T1000 (cell line): ENCODE measurements at places on chromosomes 2 and 18.

DNA sequence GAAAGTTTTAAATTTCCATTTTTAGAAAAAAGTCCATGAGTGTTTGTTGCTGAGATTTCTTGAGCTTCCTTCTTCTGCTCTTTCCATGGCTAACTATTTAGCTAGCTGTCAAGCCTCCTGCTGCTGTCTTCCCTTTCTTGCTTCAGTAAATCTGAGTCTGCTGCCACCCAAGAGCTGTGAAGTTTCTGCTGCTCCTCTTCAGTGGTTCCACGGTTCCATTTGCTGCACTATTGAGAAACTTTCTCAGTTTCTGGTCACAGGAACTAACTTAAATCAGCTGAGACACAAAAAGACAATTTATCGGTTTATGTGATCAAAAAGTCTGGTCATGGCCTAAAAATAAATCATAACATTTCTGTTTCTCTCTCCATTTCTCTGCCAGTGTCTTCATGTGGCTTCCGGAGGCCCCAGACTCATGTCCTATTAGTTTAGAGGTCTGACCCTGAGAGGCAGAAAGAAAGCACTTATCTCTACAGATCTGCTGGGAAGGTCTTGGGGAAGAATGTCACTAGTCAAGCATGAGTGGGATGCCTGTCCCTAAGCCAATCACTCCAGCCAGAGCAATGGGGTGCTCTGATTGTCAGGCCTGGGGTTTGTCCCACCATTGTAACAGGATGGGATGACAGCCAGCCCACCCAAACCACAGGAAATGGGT, 73.0 kb upstream of the ARL4C start:
- DNase-seq, result no peak

DNA sequence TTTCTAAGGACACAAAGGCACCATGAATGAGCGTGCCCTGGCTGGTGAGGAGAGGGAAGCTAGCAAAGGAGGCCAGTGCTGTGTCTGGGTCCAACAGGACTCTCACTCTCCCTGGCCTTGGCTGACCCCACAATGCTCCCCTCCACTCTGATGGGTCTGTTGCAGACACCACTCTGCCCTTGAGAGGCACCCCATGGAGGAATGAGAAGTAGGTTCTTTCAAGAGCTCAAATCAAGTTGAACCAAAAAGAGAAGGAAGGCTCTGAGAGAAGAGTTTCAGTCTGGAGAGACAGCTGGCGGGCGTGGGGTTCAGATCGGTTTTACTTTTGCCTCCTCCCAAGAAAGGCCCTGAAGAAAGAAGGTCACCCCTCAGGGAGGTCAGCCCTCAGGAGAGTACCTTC, 18.4 kb downstream of the TMEM247 start:
- DNase-seq, result no peak

- no peak for DNase-seq
Measured at GRCh38 chr18:13005289-13005688, 14.1 kb downstream of the CEP192 start.

GRCh38 chr2:85769236-85769982, 15.6 kb downstream of the ATOH8 start:
- no peak for DNase-seq

DNA sequence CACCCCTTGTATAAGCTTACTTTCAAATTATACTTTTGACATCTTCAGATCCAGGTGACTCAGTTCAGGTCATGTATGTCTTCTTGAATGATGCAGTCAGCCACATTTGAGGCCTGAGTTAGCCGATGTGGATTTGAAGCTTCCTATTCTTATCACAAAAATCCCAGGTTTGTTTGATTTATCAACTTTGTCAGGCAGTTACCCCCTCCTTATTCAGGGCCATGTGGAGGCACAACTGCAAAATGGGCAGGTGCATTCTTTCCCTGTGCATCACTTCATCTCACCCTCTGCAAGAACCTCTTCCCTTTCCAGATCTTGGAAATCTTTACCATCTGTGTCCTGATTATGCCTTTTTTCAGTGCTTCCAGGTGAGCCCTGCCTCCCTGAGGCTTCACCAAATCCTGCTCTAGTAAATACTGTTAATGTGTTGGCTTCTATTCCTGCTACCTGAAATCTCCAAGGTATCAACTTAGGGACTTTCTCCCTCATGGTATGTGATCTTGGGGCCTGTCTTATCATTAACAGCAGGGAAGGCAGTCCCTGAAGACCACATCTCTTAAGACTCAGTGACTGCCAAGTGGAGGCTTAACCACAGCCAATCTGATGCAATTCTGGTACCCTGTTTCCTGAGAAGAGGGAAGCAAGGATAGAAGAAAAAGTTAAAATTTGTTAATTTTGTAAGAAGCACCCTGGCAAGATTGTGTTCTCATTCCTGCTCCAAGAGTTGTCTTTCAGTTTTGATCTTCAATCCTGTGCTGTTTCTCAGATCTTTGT, 9.4 kb upstream of the ARHGAP28 start:
- DNase-seq, result no peak

- no peak for DNase-seq
Measured at GRCh38 chr2:143893371-143893770, 626.5 kb downstream of the ZEB2 start.

GRCh38 chr2:122980671-122981070, 1044.4 kb upstream of the CNTNAP5 start:
- no peak for DNase-seq

DNA sequence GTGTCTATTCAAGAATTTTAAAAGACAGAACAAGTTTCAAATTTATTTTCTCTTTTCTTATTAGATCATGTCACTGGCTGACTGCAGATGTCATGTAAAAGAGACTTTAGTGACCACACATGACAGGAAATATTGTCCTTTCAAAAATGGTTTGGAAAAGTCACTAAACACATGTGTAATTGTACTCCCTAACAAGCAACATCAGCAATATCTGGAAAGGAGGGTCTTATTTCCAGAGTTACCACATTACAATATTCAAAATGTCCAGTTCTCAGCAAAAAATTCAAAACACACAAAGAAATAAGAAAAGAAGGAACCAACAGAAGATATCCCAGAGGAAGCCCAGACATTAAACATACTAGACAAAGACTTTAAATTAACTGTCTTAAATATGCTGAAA, 197.1 kb downstream of the EN1 start:
- DNase-seq, result no peak

- DNase-seq, result no peak
Measured at GRCh38 chr18:32583431-32583830, 112.7 kb upstream of the GAREM1 start.

DNA sequence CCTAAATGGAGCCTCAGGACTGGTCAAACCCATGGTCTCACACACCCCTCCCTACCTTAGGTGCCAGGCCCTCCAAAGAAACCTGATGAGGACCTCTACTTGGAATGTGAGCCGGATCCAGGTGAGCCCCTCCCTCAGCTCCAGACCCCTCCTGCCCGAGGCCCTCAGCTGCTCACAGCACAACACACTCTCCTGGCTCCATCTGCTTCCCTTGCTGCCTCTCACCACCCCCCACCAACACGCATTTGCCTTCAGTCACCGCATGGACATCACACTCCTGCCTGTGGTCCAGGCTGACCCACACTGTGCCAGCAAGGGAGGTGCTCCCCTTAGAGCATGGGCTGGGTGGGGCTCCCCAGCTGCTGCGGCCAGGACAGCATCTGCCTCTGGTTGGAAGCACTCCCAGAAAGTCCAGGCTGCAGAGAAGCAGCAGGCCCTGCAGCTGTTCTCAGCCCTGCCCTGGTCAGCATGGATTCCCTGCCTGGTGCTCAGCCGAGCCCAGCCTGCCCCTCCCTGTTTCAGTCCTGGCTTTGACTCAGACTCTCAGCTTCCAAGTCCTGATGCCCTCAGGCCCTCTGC, 15.1 kb downstream of the SH2D6 start:
- DNase-seq, result peak; percentile 39

- no peak for DNase-seq
Measured at GRCh38 chr2:158890296-158890905, 78.0 kb upstream of the TANC1 start.

DNA sequence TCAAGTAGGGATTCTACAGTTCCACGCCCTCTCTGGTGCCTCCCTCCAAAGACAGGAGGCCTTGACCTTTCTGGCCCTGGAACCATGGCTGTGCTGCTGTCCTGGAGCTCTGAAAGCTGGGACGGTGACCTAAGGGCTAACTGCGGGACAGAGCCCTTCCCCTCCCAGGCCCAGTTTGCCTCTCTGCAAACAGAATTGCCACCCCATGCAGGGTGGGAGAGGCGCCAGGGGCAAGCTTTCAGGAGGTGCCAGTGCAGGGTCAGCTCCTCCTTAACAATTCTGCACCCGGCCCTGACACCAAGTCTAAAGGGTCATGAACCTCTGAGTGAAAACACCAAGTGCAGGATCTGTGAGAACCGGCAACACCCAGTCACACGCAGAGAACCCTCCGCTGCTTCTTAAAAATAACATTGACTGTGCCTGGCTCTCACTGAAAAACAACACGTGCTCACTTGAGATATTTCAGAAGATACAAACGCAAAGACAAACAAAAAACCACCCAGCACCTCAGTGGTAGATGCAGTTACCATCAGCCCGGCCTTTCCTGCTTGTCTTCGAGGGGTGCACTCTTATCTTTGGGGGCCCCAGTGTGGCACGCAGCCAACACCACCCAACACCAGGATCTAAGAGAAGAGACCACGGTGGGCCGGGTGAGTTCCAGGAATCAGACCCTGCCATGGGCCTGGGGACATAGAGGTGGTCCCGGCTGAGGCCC, 1.1 kb upstream of the SNED1 start:
- no peak for DNase-seq

DNA sequence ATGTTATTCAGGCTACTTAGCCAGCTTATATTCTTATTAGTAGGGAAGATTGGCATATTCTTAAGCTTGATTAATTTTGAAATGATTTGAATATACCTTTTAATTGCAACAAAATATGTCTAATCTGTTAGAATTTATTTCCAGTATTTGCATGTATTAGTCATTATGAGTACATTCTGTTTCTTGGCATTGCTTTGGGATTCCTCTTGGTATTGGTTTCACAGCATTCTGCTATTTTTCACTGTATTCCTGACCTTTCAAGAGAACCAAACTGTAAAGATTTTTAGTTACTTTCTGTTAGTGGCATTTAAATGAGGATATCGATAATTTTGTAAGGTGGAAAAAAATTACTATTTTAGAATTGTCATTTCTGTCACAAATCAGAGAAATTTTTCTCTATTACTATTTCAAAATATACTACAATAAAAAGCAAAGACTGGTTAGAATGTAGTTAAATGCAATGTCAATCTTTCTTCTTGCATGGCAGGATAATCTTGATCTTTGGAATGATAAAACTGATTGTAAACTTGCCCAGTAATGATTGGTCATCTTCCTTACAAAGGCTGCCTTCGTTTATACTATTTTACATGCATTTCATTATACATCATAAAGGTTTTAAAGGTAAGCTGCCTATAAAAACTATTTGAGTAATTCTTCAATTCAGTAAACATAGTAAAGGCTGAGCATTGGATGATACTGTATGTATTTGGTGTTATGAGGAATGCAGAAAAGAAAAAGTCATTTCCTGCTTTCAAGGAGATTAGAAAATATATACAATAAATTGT, 86.1 kb downstream of the SLC4A10 start:
- DNase-seq, result no peak

- DNase-seq, result no peak
Measured at GRCh38 chr2:118582058-118582457, 265.4 kb downstream of the EN1 start.

DNA sequence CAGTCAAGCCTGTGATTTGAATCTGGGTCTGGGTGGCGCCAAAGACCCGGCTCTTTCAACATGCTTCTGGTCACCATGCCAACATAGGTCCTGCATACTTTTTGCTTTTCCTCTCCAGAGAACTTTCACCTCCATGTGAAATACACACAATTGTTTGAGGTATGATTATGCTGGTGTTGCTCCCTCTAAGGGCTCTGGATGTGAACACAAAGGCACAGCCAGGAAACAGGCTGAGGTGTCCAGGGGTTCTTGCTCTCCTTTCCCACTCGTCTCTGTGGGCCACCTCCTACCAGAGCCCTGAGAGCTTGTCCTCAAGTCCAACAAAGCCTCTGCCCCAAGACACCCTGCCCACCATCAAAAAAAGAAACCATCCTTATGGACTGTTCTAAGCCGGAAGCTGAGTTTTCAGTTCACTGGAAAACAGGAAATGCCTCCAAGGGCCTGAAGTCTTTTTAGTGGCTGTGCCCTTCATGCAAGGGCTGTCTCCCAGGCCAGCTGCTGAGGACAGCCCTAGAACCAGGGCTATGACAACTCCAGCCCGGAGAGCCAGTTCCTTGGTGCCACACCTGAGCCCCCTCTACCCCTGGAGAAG, 100.2 kb upstream of the EPAS1 start:
- no peak for DNase-seq

- no peak for DNase-seq
Measured at GRCh38 chr2:45272549-45273265, 263.5 kb upstream of the SIX2 start.

DNA sequence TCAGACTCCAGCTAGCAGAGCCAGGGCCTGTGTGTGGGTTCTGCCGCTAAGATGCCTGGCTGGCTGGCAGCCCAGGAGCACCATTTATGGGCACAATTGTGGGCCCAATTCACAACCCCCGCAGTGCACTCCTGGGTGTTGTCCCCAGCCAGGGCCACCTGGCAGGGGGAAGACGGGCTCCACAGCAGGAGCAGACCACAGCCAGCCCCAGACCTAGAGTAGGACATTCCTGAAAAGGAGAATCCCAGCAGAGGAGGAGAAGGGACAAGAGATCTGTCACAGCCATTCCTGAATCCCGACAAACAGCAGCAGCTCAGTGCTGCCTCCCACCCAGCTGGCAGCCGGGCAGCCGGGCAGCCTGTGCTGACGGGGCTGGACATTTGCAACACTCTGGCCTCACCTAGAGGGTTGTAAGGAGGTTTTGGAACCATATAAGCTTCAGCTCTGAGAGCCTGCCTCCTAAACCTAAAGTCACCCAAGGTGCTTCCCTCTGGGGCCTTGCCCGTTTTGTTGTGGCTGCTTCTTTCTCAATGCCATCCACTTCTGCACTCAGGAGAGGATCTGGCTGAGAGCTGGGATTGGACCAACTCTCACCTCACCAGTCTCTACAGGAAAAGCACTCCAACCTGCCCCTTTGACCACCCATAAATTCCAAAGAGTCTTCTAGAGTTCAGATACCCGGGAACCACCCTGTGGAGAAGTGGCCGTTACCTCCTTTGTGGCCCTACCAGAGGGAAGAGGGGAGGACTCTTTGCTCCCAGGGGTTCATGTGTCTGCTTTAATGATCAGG, 4.1 kb upstream of the TMEM177 start:
- DNase-seq, result no peak

GRCh38 chr2:218263817-218264641, 3.2 kb downstream of the GPBAR1 start:
- no peak for DNase-seq
